ENCODE measurements at places on chromosomes 6 and 20.

DNA sequence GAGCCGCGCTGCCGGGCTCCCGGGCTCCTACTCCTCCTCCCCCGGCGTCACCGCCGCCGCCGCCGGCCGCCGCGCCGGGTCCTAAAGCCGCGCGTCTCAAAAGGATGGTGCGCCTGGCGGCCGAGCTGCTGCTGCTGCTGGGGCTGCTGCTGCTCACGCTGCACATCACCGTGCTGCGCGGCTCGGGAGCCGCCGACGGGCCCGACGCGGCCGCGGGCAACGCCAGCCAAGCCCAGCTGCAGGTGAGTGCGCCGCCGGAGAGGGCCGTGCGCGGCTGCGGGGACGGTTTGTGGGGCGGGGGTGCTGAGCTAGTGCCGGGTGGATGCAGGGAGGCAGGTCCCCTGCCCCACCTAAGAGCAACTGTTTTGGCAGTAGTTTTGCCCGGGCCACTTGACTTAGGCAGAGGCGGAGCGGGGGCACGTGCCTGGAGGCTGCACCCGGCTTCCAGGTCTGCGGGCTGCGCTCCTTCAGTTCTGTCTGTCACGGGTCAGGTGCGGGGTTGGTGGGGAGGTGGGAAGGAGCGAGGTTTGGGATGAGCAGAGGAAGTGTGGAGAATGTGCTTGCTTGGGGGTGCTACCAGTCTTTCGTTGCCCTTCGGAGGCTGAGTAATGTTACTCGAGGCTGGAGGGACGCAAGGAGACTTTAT is 722 bp downstream of the ISM1 start:
- peak; percentile 30 for DNase-seq

- no peak for DNase-seq
Measured at GRCh38 chr20:43040427-43040826, 149.3 kb downstream of the PTPRT start.

DNA sequence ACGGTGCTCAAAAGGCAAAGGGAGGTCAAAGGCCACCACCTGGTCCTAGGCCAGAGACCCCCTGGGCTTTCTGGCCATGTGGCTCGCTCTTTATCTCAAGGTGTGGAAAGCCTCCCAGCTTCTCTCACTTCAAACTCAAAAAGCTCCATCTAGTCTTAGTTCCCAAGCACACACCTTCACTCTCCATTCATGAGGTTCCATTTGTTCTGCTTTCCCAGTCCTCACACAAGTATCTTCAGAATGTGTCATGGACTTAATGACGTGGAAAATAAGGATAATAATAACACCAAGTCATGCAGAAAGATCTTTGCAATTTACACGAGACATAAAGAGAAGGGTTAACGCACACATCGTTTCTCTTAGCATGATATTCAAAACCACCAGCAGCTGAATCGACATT is 219.3 kb downstream of the GMDS start:
- DNase-seq = no peak

GRCh38 chr6:168695701-168696100 is 254.7 kb downstream of the SMOC2 start:
- no peak for DNase-seq

DNA sequence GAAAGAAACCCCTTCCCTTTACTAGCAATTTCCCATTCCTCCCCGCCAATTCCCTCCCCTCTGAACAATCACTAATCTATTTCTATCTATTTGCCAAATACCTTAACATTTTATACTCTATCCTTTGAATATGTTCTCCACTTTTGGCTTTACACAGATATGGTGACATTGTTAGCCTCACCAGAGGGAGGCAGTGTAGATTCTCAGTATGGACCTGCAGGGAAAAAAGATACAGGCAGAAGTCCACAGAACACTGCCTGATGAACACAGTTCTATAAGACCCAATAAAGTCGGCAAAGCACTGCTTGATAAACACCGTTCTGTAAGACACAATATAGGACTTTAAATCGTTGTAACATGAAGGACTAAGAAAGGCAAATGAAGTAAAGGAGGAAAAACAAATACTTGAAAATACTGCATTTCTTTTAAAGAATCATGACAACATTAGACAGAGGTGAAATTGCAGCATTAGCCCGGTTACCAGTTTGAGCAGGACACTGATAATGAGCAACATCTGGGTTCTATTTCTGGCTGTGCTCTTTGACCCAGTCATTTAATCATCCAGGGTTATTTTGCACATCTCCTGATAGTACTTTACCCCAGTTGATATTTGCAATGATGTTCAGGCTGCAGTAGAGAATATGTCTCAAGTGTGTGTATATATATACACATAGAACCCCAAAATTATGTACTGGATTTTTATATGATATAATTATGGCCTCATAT is 296.8 kb downstream of the UTRN start:
- DNase-seq = peak; percentile 25

GRCh38 chr20:50071039-50071888 is 41.7 kb downstream of the UBE2V1 start:
- peak; percentile 87 for DNase-seq

DNA sequence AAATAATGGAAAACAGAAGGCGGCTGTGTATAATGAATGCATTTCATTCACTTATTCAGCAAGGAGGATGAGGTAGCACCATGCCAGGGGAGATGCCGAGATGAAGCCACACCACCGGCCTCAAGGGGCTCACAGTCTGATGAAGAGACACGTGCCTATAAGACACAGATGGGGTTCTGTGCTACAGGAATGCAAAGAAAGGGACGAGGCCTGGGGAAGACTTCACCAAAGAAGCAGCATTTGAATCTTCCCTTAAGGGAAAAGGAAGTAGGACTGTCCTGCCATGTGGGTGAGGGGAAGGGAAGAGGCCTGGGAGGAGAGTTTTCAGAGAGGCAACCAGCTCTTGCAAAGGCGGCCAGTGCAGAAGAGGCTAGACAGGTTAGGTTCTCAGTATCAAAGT is 98.9 kb downstream of the PSMG4 start:
- peak; percentile 46 for DNase-seq

DNA sequence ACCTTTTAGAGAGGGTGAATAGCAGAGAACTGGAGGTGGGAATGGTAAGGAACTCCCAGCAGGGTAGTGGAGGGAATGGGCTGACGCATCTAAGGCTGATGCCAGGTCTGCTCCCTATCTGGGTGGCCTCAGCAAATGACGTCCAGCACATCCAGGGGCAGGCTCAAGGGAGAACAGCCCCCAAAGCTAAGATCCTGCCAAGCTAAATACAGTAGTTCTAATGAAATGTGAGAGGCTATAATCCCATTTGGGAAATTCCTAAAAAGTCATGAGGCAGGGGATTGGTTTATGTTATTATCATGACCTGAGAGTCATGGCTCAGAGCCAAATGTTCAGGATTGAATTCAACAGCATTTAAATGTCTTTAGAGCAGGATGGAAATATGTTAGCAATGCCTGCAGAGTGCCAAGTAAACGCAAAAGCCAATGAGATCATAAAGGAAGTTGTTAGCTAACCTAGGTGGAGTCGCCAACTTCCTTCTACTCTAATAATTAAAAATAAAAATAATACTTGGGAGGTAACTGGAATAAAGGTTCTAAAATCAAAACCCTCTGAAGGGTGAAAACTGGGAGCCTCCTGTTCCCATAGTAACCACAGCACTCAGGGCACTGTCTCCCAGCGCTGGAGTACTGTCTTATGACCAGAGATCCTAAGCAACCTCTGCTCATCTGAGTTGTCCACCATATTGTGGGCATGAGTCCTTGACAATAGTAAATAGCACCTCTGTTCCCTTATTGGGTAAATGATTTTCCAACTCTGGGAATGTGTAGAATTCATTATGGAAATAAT is 34.8 kb downstream of the IYD start:
- no peak for DNase-seq

GRCh38 chr6:53369876-53370515 is 21.2 kb upstream of the ELOVL5 start:
- no peak for DNase-seq

DNA sequence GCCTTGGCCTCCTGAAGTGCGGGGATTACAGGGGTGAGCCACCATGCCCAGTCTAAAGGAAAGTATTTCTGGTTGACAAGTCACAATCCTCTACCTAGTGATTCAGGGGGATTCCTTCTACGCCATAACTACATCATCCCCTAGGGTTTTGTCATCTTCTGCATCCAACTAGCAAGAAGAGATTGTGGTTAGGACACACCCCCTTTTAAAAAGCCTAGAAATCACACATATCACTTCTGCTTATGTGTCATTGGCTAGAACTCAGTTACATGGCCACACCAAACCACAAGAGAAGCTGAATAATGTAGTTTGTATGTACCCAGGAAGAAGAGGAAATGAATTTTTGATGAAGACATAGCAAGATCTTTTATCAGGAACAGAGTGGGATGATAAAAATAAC is 14.7 kb upstream of the CHD6 start:
- DNase-seq = no peak

- DNase-seq = no peak
Measured at GRCh38 chr6:50288881-50289280, 239.2 kb upstream of the DEFB112 start.

GRCh38 chr6:46948699-46949098 is 27.0 kb upstream of the ADGRF5 start:
- DNase-seq = no peak

DNA sequence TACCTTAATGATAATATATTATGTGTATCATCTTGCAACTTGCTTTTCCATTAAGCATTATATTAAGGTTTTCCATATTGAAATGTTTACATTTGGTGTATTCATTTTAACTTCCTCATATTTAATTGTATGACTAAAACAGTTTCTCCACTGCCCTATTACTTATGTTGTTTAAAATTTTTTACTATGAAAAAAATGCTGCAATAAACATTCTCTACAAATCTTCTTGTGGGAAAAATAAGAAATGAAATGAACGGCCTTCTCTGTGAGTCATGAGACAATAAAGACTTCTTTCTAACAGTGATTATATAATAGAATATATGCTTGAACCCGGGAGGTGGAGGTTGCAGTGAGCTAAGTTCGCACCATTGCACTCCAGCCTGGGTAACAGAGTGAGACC is 25.5 kb downstream of the FASTKD5 start:
- no peak for DNase-seq

GRCh38 chr6:167977717-167978467 is 19.6 kb upstream of the KIF25 start:
- DNase-seq = no peak

DNA sequence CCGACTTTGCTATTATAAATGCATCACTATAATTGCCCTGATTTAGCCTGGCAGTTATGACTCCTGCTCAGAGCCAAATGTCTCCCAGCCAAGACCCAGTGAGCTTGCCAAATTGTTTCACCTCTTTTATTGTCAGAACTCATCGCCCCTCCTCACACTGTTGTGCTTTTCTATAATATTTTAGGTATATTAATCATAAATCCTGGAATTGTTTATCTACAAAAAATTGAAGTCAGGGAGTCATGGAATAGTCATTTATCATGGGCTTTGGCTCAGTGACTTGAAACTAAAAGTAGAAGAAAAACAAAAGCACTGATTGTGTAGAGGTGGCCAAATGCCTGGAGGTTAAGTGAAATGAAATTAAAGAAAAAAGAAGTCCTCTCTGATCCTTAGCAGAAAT is 85.6 kb downstream of the PFDN4 start:
- no peak for DNase-seq

GRCh38 chr6:11645016-11645415 is 107.5 kb downstream of the TMEM170B start:
- no peak for DNase-seq

- DNase-seq = peak; percentile 15
Measured at GRCh38 chr6:14499841-14500240, 382.3 kb downstream of the CD83 start.

DNA sequence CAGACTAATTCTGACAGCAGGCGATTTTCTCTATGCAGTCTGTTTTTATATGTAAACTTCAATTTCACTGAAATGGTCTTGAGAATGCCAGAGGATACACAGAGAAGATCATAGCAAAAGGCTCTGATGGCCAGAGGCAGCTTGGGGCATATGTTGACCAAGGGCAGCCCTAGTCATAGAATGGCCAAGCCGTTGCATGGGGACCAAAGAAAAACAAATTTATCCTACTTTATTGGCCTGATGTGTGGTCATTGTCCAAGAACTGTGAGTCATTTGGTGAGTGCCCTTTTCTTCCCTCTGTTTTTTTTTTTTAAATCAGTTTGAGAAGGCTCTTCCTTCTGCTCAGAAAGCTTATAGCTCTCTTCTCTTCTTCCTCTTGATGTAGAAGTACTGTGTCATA is 5.8 kb downstream of the HDGFL1 start:
- no peak for DNase-seq

- DNase-seq = no peak
Measured at GRCh38 chr6:162710419-162710818, 17.1 kb downstream of the PRKN start.

- peak; percentile 55 for DNase-seq
Measured at GRCh38 chr6:149046164-149046821, 271.2 kb upstream of the TAB2 start.
